AG04449 (cell line): ENCODE measurements at places on chromosomes 3 and 15.

- no peak for DNase-seq
Observed at GRCh38 chr3:23440416-23441294, 237.5 kb downstream of the UBE2E2 start.

- no peak for DNase-seq
Observed at GRCh38 chr15:101277943-101278564, 769 bp upstream of the SELENOS start.

DNA sequence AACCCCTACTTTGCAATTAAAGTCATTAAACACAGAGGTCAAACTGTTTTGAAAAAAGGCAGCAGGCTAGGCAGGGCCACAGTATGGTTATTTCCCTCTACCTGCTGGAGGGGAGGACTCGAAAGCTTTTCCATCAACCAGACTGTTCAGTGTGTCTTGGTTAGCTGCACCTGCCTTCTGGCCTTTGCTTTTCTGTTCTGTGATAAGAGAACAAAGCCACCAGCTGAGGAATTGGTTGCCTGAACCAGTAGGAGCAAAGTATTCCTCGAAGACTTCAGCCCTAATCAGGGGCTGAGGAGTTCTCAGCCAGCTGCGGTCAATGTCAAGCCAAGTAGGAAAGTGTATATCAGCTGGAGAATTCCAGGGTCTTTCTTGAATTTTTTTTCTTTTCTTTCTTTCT lies 132.5 kb downstream of the SOX2 start:
- no peak for DNase-seq

DNA sequence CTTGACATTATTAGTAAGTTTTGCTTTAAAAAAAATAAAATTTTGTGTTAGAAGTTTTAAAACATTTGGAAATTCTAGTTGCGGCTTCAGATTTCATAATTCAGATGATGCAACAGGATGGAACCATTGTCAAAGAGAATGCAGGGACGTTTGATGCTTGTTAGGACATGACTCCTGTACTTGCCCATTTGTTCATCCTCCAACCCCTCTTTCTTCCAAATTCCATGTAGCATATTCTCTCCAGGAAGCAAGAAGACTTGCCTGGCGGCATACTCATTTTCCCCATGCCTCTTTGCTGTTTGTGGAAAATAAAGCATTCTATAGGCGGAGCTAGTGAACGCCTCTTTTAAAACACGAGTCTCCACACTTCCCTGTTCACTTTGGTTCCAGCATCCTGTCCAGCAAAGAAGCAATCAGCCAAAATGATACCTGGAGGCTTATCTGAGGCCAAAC lies at the start of gene CSTA:
CSTA (plus strand) TSS at position 378 of the 453 bp plus-strand sequence; CDS start at position 423, 45 bp downstream.
- DNase-seq, result no peak

- DNase-seq, result no peak
Observed at GRCh38 chr15:34799149-34800101, 4.1 kb upstream of the ACTC1 start.

DNA sequence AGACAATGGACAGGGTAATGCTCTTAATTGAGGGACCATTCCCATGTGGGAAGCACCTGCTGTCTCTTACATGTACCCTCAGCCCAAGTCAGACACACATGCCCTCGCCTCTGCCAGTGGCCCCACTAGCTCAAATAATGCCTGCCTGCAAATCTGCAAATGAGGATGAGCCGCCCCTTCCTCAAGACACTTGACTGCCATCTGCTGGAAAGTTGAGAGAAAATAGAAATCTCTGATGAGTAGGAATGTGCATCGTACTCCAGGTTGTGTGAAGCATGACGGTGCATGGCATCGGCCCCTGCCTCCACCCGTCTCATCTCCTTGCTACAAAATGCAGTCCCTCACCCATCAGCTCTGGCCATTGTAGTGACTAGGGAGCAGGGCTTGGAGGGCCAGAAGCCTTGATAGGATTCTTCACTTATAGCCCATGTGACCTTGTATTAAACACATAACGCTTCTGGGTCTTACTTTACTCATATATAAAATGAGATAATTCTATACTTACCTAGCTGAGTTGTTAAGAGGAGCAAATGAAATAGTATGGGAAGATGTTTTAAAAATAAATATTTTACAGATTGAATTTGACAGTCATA lies 6.3 kb upstream of the SCN5A start:
- no peak for DNase-seq

- no peak for DNase-seq
Observed at GRCh38 chr15:74318376-74319137, 48.9 kb downstream of the CYP11A1 start.

GRCh38 chr3:46778101-46778500 lies 60.4 kb upstream of the PRSS50 start:
- DNase-seq, result no peak

GRCh38 chr15:100951965-100952364 lies 32.8 kb downstream of the LRRK1 start:
- no peak for DNase-seq

GRCh38 chr15:46041905-46042304 lies 407.1 kb downstream of the SQOR start:
- DNase-seq, result no peak

- DNase-seq, result no peak
Observed at GRCh38 chr3:67292356-67293121, 294.4 kb downstream of the KBTBD8 start.

DNA sequence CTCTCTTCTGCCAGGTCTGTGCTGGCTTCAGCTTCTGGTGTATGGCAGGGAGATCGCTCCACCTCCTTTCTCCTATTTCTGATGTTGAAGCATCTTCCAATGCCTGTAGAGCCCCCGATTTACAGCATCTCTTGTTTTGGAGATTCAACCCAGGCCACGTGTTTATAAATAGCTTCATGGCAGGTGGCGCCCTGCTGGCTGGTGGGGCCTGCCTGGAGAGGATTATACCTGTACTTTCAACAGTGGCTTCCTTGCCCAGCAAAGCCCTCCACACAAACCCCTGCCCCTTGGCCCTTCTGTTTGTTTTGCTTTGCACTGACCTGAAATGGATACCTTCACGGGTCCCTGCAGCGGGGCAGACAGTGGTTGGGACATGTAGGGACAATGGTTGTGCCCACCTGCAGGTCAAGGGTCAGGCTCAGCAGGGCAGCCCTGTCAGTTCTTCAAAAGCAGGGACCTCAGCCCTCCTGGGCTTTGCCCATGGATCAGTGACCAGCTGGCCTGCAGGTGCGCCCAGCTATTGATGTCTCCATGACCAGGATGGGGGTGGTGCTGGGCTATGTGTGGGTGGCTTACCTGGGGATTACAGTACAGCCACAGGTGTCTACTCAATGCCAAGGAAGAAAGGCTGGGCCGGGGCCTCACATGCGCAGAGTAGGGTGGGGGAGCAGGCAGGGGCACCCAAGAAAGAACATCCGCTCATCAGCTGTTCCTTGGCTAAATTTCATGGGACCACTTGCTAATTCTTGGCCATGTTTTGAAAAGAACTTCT lies 112.7 kb upstream of the PRR23C start:
- no peak for DNase-seq

- no peak for DNase-seq
Observed at GRCh38 chr3:113439606-113440005, 1.7 kb downstream of the CFAP44 start.

DNA sequence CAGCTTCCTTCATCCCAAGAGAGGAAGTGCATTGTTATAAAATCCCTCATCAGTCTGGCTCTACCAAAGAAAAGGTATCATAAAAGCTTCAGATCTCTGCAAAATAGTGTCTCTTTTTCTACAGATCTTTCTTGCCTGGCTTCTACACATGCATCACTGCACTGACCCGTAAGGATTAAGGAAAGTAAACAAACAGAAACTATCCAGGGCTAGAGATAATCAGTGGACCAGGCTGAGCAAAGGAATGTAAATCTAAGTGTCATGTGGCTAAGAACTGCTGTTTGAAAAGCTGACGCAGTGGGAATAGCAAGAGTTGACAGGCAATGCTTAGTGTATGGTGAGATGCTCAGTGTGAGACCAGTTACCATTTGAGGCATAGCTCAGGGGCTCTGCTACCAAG lies 339.7 kb downstream of the IL5RA start:
- no peak for DNase-seq

GRCh38 chr15:74857082-74857655 lies 14.2 kb upstream of the ULK3 start:
- DNase-seq, result no peak

DNA sequence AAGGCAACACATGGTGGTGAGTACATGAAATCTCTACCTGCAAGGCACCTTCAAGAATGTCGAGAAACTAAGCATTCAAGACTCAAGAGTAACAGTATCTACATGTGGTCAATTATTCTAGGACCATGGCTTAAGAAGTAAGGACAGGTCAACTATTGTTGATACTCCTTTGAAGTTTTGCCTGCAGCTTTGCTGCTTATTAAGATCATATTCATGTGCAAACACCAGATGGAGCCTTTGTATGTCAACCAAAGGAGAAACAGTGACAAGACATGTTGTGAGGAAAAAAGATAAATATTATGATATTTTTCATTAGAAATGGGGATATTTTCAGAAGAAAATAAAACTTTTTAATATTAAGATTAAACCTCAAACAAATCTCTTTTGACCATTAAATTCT lies 52.3 kb upstream of the FGF7 start:
- no peak for DNase-seq

- no peak for DNase-seq
Observed at GRCh38 chr3:155791190-155791589, 14.9 kb downstream of the C3orf33 start.

DNA sequence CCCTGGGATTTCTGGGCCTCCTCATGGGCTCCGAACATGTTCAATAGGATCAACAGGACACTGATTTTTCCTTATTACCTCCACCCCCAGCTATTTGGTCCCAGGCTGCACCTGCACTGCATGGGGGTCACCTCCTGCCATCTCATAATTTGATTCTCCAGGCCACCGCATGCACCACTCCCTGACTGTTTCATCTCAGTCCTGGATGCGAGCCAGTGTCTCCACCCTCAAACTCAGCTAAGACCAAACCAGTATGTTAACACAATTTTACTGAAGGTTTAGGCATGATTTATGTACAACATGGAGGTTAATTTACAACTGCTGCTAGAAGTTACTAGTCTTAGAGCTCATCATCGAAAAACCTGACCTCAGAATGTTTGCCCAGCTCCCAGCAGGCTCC lies 249.5 kb downstream of the UACA start:
- DNase-seq, result no peak

DNA sequence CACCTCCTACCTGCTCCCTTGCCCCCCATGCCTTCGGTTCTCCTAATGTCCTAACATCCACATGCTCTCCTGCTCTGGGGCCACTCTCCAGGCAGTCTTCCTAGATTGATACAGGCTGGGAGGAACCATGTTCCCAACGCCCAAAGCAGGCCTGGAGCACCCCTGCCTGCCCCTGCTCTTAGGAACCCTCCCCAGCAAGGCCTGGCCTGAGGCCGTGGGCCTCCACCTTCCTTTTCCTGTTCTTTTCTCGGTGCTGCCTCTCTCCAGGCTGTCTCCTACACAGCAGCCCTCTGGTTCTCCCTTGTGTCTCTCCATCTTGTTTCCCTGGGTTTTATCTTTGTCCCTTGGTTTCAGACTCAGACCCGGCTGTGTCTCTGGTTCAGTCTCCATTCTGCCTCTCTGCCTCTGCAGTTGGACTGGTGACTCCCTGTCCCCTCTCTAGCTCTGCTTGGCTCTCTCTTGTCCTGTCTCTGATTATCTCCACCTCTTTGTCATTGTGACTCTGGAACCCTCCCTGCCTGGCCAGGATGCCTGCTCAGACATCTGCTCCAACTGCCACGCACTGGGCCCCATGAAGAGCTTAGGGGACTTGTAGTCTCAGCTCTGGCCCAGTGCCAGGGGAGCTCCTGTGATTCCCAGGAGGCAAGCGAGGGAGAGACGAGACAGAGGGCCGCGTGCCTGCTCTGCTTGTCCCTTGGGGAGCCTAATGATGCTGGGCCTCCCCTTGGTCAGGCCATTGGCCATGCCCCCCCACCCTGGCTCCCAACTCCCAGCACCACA lies 26.0 kb upstream of the RPL29 start:
- no peak for DNase-seq

DNA sequence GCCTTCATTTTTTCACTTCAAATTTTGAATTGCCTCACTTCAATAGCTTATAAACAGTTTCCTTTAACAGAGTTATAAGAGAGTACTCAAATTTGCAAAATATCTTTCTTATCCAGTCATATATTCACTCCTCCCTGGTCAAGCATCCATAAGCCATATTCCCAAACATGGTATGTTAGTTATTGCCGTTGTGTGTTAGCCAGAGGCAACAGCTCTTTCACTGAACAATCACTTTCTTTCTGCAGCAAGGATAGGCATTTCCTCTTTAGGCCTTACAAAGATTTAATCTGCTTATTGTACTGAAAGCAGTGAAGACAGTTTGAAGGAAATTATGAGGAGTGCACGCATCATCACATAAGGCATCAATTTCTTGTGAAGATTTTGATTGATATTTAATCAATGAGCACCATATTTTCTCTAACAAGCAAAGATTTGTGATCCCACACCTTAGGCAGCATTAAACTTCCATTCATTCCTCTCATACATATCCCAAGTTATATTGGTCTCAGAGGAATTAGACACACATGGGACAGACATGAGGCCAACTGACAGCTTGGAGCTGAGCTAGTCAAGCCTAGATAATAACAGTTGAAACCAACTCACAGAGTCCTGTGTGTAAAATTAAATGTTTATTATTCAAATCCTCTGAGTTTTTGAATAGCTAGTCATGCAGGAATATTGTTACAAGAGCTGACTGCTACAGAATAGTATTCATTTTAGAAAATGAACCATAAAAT lies 80.0 kb upstream of the EPHA6 start:
- DNase-seq, result no peak

DNA sequence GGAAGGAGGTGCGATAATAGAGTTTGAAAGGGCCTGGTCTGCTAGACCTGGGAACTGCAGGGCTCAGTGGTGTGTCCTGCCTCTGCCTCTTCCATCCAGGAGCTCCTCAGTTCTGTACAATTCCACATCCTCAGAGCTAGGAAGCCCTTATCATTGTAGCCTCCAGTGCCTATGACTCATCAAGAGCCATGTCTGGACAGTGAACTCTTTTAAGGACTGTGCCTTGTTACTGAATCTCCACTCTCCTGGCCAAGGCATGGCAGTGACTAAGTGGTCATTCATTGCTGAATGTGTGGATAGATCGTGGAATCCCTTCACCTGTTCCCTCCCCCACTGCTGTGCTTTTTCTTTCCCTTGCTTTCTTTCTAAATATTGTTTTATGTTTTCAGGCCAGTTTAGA lies 2.9 kb downstream of the TIMP4 start:
- DNase-seq, result no peak

- DNase-seq, result no peak
Observed at GRCh38 chr3:51721062-51721745, 14.3 kb downstream of the GRM2 start.

DNA sequence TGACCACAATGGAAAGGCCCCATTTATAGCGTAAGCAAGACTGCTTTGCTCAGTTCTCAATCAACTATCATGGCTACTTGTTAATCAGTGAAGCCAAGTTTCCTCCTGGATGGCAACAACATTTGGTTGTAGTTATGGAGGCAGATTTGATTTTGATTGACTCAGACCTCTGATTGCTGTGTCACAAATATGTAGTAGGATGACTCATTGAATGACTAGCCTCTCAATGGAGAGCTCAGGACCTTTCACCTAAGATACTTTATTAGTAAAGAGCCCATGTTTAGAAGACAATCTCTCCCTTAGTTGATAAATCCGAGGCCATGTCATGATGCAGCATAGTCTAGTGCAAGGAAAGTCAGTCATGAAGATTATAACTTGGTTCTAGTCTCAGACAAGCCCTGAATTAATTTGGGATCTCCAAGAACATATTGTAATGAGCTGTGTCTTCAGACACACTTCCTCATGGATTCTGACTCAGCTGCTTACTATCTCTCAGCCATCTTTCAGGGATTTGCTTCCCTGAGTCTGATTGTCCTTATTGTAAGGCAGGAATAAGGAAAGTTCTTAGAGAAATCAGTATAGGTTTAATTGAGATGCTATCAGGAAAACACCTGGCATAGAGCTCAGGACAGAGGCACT lies 397.4 kb upstream of the TMCO5A start:
- DNase-seq, result no peak

- no peak for DNase-seq
Observed at GRCh38 chr3:56785499-56785898, 16.2 kb downstream of the ARHGEF3 start.
